ENCODE measurements at places on chromosomes 4 and X.

DNA sequence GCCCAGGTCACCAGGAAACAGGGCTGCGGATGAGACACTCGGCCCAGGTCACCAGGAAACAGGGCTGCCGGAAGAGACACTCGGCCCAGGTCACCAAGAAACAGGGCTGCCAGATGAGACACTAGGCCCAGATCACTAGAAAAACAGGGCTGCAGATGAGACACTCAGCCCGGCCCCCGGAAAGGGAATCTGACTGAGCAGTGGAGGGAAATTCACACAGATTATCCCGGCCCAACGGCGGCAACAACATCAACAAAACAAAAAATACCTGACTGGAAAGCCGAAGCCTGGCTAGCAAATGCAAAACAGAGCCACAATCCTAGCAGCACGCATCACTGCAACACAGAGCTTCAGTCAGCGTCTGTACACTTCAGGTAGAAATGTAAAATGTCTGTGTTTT is 20.7 kb downstream of the AFAP1 start:
- DNase-seq: no peak

- DNase-seq: no peak
Measured at GRCh38 chrX:2450681-2451080, 50.1 kb downstream of the DHRSX start.

GRCh38 chrX:17537723-17538243 is 162.8 kb downstream of the NHS start:
- no peak for DNase-seq

GRCh38 chrX:45445745-45446412 is 245.2 kb upstream of the DIPK2B start:
- peak; percentile 29 for DNase-seq

- no peak for DNase-seq
Measured at GRCh38 chr4:123133397-123134050, 211.1 kb upstream of the NUDT6 start.

DNA sequence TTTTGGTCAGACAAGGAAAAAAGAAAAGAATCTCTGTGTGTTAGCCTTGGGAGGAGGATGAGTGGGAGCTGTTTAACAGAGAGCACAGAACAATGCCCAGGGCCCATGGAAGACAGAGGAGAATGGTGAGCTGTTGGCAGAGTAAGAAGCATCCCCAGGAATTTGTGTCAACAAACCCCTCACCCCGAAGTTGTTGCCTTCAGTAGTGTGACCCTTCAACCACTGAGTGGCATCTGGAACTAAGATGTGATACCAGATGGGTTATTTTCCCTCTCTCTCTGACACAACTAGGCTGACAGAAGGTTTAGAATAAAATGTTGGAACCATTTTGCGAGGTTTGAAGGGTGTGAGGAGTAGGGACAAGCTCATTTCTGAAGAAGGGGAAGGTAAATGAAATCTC is 25.1 kb downstream of the IGSF1 start:
- DNase-seq: no peak

GRCh38 chr4:58507079-58507478 is 1396.9 kb upstream of the IGFBP7 start:
- DNase-seq: no peak

DNA sequence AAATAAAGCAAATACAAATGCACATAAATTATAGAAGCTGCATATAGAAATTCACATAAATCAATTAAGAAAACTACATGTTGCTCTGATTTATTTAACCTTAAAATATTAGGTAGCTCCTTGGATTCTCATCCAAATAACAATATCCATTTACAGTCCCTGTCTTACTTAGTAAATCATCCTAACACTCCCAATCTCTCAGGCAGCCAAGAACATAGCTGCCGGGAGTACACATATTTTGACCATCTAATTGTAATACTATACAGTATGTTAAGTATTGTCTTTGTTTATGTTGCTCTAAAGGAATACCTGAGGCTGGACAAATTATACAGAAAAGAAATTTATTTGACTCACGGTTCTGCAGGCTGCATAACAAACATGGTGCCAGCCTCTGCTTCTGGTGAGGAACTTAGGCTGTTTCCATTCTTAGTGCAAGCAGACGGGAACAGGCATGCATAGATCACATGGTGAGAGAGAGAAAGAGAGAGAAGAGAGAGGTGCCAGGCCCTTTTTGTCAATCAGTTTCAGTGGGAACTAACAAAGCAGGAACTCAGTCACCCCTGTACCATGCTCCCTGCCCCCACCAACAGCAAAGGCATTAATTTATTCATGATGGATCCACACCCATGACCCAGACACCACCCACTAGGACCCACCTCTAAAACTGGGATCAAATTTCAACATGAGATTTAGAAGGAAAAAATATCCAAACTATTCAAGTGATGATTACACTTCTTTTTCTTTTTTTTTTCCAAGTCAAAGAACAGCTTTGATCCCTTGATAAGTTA is 614.8 kb upstream of the TECRL start:
- DNase-seq: no peak

- DNase-seq: no peak
Measured at GRCh38 chrX:124018023-124018422, 56.5 kb downstream of the STAG2 start.

DNA sequence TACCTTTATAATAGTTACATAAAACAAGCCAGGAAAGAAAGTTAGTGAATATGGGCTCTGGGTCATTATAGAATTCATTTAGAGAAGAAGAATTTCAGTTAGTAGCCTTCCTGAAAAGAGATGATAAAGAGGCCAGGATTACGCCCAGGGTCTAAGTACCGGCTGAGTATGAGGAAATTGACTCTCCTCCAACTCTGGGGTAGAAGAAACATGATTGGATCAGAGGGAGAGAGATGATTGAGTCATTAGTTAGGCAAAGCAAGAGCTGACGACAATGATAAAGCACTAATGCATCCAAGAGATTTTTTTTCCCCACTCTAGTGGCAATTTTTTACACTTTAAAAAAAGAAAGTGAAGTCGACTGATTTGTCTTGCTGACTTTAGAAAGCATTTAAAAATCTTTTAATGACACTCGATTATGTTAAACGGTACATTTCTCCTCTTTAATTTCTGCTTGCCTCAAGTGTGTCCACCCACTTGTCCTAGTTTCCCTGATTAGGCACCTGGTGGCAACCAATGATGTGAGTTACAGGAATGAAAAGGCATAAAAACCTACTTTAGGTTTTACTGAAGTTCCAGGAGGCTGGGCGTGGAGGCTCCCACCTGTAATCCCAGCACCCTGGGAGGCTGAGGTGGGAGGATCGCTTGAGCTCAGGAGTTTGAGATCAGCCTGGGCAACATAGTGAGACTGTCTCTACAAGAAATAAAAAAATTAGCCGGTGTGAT is 37.3 kb upstream of the IGFBP7 start:
- no peak for DNase-seq

- no peak for DNase-seq
Measured at GRCh38 chrX:17595456-17596035, 141.7 kb upstream of the SCML1 start.

DNA sequence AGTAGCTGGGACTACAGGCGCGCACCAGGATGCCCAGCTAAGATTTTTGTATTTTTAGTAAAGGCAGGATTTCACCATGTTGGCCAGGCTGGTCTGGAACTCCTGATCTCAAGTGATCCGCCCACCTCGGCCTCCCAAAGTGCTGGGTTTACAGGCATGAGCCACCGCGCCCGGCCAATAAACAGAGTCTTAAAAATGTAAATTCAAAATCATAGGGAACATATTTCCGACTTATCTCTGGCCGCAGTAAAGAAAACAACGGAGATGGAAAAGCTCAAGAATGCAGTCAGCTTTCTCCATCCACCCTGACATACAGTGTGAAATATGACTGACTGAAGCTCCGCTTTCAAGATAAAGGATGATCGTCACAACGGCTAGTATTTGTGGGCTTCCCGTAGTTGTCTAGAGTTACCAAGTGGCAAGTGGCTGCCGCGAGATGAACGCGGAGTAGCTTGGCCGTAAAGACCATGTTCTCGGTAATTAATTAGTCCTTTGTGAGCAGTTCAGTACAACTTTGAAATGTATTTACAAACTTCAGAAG is 495.1 kb upstream of the FAT1 start:
- DNase-seq: no peak

- no peak for DNase-seq
Measured at GRCh38 chr4:53004497-53005148, 142.5 kb downstream of the RASL11B start.

GRCh38 chr4:154366956-154367355 is 124.6 kb downstream of the DCHS2 start:
- DNase-seq: no peak

GRCh38 chr4:27084685-27085361 is 224.2 kb downstream of the STIM2 start:
- DNase-seq: no peak
